ENCODE measurements at places on chromosomes 11 and 22.

- peak; percentile 44 for DNase-seq
Observed at GRCh38 chr22:21712751-21713427, 22.7 kb downstream of the YPEL1 start.

DNA sequence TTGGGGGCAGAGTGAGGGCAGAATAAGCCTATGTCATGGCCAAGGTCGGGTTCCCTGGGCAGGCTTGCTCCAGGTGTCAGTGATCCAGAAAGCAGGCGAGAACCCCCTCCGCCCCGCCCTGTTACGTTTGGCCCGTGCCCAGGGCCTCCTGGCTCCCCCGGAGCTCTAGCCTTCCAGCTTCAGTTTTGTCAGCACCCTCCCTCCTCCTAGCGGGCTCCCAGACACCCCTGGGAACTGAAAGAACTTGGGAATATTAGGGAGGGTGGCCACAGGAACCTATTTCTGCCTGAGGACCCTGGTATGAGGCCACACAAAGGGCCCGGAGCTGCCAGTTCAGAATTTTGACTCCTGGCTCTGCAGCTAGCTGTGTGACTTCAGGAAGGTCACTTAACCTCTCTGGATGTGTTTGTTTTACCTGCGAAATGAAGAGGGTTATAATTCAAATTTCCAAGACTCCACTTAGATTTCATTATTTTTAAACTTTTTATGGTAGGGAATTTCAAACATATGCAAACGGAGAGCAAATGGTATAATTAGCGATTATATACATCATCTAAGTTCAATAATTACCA is 1.2 kb downstream of the TUBA8 start:
- no peak for DNase-seq

GRCh38 chr22:37205046-37205445 is 7.2 kb downstream of the SSTR3 start:
- no peak for DNase-seq

DNA sequence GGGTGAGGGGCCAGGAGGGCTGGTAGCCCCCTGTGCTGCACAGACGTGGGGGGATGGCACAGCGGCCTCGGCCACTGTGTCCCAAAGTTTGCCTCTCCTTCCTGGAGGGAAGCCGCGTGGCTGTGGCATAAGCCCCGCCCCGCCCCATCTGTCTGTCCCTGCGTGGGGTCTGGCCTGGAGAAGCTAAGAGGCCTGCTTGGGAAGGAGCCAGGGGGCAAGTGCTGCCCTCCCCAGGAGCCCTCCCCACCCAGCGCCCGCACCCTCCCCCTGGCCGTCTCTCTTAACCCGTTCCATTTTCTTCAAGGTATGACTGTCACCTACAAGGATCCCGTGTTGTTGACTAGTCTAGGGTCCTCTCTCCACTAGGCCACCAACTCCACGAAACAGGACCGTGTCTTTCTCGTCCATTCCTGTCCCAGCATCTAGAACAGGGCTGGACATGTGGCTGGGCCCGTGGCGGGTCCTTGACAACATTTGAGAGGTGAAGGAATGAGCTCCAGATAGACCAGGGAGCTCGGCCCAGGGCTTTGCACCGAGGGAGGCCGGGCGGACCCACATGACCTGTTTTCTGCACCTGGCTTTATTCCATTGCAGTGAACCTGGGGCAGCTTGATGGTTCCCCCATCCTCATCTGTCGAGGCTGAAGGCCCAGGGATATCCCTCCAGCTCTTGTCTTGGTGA is 428.0 kb downstream of the TBC1D22A start:
- no peak for DNase-seq

DNA sequence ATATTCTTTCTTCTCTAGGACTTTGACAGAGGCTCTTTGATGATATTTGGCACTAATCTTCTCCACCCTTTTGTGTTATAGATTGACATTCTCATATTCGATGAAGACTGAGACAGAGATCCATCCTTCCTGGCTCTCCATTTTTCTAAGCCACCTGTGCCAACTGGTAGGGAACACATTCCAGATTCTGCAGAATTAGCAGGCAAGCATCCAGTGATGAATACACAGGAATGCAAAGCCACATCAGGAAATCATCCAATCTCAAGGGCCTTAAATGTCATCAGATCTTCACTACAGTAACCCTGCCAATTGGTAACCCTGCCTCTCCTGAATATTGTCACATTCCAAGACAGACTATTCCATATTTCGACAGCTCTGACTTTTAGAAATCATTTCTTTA is 718.4 kb upstream of the API5 start:
- no peak for DNase-seq

DNA sequence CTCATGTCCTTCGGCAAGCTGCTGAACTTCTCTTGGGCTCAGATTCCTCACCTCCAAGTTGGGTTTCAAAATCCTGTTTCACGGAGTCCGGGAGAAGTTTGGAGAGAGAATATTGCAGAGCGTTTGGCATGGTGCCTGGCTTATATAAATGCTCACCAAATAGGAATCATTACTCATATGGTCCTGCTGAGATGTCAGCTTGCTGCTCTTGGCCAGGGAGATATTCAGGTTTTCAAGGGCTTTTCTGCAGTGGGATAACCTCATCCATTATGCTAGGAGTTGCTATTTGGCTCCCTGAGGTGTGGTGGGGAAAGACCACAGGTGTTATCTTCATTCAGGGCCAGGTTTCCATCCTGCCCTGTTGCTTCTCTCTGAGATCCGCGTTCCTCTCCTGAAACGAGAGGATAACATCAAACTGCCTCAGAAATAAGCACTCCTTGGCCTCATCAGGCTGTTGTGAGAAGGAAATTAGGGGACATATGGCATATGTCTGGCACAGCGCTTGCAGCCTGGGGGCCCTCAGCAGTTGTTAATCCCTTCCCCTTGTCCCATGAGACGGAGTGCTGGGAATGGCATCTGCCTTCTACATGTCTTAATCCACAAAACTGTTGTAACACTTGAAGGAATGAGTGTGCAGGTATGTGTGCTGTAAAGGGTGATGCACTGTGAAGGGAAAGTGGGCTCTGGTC is 29.9 kb upstream of the ACER3 start:
- no peak for DNase-seq

GRCh38 chr11:115885535-115886421 is 381.6 kb upstream of the CADM1 start:
- DNase-seq, result no peak

DNA sequence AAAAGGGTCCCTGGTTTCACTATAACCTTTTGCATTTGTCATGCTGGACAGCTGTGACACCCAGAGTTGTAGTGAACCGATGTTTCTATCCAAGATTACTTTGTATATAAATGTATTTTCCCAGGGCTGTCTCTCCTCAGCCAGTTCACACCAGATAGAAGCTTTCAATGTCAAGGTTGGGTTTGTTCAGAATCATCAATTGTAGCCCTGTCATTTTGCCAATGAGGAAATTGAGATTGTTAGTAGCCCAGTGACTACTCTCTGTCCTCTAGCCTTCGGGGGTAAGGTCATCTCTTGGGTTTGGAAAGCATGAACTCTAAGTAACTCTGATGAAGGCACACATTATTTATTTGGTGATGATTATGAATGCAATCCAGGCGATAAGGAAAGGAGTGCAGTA is 165.6 kb downstream of the DBX1 start:
- DNase-seq, result no peak

- no peak for DNase-seq
Observed at GRCh38 chr11:6395470-6396060, 5.3 kb downstream of the SMPD1 start.

GRCh38 chr11:119204066-119204465 is 2.1 kb upstream of the CBL start:
- DNase-seq, result no peak

GRCh38 chr11:89147229-89147628 is 30.4 kb upstream of the TYR start:
- no peak for DNase-seq

- no peak for DNase-seq
Observed at GRCh38 chr11:8690374-8691342, 8.1 kb downstream of the RPL27A start.

GRCh38 chr22:37485395-37486223 is 575 bp downstream of the MFNG start:
- no peak for DNase-seq

- no peak for DNase-seq
Observed at GRCh38 chr11:88146106-88146505, 29.1 kb downstream of the RAB38 start.

GRCh38 chr11:12278766-12279671 is 98.4 kb upstream of the PARVA start:
- DNase-seq, result no peak

DNA sequence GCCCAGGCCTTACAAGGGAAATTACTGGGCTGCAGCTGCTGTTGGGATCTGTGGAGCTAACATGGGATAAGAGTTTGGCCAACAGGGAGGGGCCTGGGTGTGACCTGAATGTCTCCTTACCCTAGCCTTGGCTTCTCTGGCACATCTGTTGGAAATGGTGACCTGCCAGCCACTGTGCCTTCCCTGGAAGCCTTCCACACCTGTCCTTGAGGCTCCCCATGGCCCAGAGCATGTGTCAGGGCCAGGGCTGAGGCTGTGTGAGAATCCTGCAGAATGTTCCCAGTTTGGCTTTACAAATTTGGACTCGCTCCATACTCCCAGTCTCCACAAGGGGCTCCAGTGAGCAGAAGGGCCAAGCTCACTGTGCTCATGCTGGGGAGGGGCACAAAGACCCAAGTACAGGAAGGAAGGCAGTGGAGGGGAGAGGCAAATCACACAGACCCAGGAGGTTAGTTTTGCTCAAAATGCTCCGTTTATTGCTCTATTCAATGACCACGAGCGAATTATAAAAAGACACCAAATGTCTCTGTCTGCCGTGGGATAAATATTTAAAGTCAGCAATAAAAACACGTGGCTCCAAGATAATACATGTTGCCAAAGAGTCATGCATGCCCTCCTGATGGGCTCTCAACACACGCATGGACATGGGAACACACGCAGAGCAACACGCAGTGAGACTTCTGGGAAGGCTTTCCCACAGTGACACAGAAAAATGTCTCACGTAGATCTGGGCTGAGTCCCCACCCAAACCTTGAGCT is 1.7 kb upstream of the IGSF22 start:
- DNase-seq, result peak; percentile 38

DNA sequence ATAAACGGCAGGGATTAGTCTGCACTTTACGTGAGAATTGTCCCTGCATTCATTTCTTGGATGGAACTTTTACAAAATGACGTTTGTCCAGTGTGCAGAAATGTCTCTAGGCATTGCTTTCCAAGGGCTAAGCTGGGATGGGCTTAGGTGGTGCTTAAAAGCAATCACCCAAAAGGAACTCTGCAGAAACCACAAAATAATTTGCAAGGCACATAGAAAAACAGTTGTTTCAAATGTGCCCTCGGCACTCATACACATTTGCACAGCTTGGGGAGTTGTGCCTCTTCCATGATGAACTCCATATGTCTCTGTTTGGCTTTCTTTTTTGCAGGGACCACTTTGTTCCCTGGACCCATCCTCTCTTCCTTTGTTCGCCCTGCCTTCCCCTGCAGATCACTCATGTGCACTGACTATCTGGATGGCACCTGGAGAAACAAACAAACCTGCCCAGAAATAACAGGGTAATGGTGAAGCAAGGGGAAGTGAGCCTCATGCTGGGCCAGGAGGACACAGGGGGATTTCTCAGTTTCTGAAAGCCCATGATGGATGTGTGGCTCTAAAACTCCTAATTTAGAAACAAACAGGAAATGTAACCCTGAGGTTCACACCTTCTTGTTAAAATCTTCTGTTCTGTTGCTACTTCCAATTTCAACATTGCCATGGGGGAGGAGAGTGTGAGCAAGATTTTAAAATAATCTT is 150.2 kb downstream of the SNX19 start:
- DNase-seq, result no peak

- no peak for DNase-seq
Observed at GRCh38 chr22:46653596-46653995, 33.4 kb downstream of the GRAMD4 start.

GRCh38 chr11:102926961-102927623 is 28.4 kb downstream of the MMP13 start:
- no peak for DNase-seq

DNA sequence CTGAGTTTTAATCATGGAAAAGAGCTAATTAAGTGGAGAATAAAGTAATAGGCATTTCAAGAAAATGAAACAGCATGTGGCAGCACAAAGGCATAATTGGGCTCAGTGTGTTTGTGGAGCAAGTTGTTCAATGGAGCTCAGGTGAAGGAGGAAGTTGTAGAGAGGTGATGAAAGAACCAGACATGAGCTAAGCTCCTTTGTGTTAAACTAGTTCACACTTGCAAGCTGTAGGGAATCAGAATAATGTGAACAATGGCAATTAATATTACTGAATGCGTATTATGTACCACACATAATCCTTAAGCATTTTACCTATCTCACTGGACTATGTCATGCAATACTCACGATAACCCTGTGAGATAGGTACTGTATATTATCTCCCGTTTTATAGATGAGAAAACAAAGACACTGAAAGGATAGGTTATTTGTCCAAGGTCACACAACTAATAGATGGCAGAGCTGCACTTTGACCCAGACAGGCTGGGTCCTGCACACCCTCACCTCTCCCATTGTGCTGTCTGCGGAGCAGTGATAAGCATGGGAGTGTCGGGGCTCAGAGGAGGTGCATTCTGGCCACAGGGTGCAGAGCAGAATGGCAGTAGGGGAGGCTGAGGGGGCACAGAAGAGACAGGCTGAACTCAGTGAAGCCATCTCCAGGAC is 8.9 kb downstream of the OLFML1 start:
- DNase-seq, result no peak

- DNase-seq, result no peak
Observed at GRCh38 chr11:96295369-96295768, 47.6 kb downstream of the MAML2 start.

DNA sequence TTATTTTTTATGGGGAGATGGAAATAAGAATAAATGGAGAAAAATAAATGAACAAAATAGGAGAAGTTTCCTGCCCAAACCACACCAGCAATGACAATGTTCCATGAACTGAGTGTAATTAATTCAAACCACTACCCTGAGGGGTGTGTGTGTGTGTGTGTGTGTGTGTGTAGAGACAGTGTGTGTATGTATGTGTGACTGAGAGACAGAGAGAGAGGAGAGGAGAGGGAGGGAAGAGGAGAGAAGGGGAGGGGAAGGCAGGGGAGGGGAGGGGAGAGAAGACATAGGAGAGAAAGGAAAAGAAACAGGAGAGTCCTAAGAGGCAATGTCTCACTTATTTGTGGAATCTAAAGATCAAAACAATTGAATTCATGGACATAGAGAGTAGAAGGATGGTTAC is 65.0 kb upstream of the POU2AF1 start:
- DNase-seq, result no peak

DNA sequence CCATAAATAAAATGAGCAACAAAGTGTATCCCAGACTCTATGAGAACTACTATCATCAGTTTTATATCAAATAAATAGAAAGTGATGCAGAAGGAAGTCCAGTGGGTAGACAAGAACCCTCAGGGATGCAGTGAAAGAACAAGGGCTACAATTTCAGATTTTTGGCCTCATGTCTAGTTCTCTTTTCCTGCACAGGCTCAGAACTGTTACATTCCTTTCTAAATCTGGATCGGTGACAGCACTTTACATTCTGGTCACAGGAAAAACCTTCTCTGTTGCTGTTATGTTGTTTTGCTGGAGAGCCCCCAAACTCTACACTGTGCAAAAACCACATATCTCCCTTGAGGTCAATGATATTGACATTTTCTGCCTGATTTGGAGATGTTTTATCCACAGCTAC is 108.8 kb upstream of the ANO5 start:
- DNase-seq, result no peak

GRCh38 chr22:16953206-16954059 is 54.6 kb downstream of the GAB4 start:
- DNase-seq, result no peak

GRCh38 chr22:35215993-35216392 is 41.3 kb upstream of the HMGXB4 start:
- DNase-seq, result no peak

- no peak for DNase-seq
Observed at GRCh38 chr11:20617346-20618005, 18.1 kb downstream of the SLC6A5 start.
